Omental fat pad (tissue), 4 donors: ENCODE measurements at places on chromosomes 1 and 21. TPM values are rescaled to one million over a fixed set of nuclear protein-coding genes. Genes with fewer than 3 reads are reported as not detected.

OR10J1 gene
- not detected for total RNA-seq

CYP4Z1 gene
- total RNA-seq, result 4.3 TPM

TXNIP gene
- total RNA-seq, result 2,478 TPM

FOXD3 gene
- not detected for total RNA-seq

HAO2 gene
- not detected for total RNA-seq

ERG gene
- total RNA-seq, result 10.7 TPM

KRTAP13-2 gene
- total RNA-seq, result not detected

GBP1 gene
- 58.5 TPM for total RNA-seq

CHI3L2 gene
- 28.5 TPM for total RNA-seq

C1orf115 gene
- 27.4 TPM for total RNA-seq

OR10Z1 gene
- total RNA-seq, result not detected

ALX3 gene
- not detected for total RNA-seq

IGSF21 gene
- total RNA-seq, result 7.4 TPM

RSBN1 gene
- 17.5 TPM for total RNA-seq

ANKRD35 gene
- total RNA-seq, result 9.5 TPM

GATAD2B gene
- total RNA-seq, result 20.7 TPM

SELENBP1 gene
- total RNA-seq, result 190 TPM

KCND3 gene
- 6.9 TPM for total RNA-seq

PALMD gene
- 86.2 TPM for total RNA-seq

PTGFR gene
- 0.48 TPM for total RNA-seq

NCMAP gene
- not detected for total RNA-seq

HSD11B1 gene
- total RNA-seq, result 12.8 TPM

KCNE2 gene
- not detected for total RNA-seq

TNFAIP8L2 gene
- 16.4 TPM for total RNA-seq

FCER1A gene
- total RNA-seq, result not detected

AMY1A gene
- not detected for total RNA-seq

UBL4B gene
- total RNA-seq, result not detected

MROH9 gene
- not detected for total RNA-seq

GPR161 gene
- 7.3 TPM for total RNA-seq

OR2L3 gene
- total RNA-seq, result not detected

KIF14 gene
- 0.16 TPM for total RNA-seq

WNT9A gene
- 1.4 TPM for total RNA-seq

SNRNP40 gene
- total RNA-seq, result 47.0 TPM

TAS1R1 gene
- not detected for total RNA-seq

TTC22 gene
- total RNA-seq, result 1.1 TPM

COL11A1 gene
- total RNA-seq, result 0.65 TPM

CD52 gene
- total RNA-seq, result 13.2 TPM

BMP8A gene
- not detected for total RNA-seq

VASH2 gene
- 0.31 TPM for total RNA-seq

PPIAL4G gene
- not detected for total RNA-seq

CR1 gene
- total RNA-seq, result 9.1 TPM

AMPD1 gene
- total RNA-seq, result not detected

RAB42 gene
- 3.4 TPM for total RNA-seq

MARK1 gene
- 9.1 TPM for total RNA-seq

DYNLT5 gene
- total RNA-seq, result 0.25 TPM

ADCY10 gene
- total RNA-seq, result not detected

F13B gene
- total RNA-seq, result not detected

TMCO4 gene
- total RNA-seq, result 19.0 TPM

ENAH gene
- 20.3 TPM for total RNA-seq

DNAH14 gene
- 5.5 TPM for total RNA-seq

SPOCD1 gene
- 23.2 TPM for total RNA-seq

FAM163A gene
- 0.56 TPM for total RNA-seq

GJA8 gene
- total RNA-seq, result not detected

ADORA3 gene
- total RNA-seq, result 19.5 TPM

ANGPTL3 gene
- total RNA-seq, result not detected

NEK2 gene
- not detected for total RNA-seq
